Effector memory CD4-positive, alpha-beta T cell (primary cell): ENCODE measurements at places on chromosomes 16 and 17.

DNA sequence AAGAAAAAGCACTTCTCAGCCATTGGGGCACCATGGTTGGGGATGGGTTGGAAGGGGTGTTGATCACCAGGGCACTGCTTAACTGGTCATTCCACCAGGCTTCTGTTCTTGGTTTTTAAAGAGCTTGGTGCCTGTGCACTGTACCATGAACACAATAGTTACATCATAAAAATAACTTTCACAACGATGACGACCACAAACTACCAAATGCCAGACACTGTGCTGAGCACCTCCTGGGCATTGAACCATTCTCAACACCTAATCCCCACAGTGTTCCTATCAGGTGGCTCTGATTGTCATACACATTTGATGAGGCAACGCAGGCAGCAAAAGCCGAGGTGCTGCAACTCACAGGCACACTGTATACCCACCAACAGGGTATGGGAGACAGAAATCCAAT is 208.0 kb downstream of the FOXL1 start:
- DNase-seq = no peak

DNA sequence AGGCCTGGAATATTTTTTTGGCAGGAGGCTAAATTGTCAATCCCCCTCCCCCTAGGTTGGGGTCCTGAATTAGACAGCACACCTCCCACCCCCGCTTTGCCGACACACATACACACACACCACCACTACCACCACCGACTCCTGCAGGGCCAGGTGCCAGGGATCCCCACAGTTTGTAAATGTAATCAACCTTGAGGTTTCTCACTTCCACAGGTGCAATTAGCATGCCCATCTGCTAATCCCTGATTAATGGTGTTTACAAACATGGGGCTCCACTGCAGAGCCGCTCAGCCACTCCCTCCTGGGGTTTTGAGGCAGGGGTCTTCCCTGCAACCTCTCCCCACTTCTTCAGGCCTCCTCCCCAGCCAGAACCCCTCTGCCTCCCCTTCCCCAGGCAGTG is 11.8 kb downstream of the MRM1 start:
- DNase-seq = no peak

DNA sequence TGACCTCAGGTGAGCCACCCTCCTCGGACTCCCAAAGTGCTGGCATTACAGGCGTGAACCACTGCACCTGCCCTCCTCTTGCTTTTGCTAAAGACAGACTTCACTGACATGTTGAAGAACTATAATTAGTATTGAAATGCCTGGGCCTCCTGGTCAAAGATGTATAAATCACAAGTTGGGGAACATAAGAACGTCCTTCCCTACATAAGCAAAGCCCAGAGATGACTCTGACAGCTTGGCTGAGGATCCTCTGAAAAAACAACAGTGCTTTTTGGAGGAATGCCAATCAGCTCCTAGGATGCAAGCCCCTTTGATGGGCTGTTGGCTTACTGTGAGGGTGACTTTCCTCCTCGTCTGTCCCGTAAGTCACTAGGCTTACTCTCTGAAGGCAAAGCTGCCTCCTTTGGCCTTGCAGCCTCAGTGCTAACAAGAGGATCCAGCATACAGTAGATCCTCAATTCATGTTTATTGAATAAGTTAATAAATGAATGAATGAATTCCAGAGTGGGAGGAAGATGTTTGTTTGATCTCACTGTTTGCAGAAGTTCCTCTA is 6.3 kb downstream of the APOH start:
- DNase-seq = no peak

GRCh38 chr17:61486135-61487120 is 34.2 kb downstream of the TBX4 start:
- DNase-seq = no peak

DNA sequence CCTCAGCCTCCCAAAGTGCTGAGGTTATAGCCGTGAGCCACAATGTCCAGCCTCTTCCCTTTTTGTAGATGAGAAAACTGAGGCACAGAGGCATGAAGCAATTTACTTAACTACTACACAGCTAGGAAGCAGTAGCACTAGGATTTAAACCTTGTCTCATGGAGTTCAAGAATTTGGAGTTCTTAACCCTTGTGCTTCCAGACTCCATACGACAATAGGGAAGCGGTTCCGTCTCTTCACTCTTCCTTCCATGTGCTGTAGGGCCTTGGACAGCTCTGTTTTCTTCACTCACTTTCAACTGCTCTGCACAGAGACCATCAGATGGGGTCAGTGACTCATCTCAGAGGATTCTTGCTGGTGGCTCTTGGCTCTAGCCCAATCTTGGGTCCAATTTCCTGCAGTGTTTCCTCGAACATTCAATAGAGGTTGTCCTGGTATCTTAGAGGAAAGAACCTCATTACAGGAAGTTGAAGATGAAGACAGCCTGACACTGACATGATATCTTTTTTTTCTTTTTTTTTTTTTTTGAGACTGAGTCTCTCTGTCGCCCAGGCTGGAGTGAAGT is 19.3 kb downstream of the ITGAL start:
- no peak for DNase-seq

GRCh38 chr17:30401097-30401496 is 22.4 kb downstream of the CPD start:
- no peak for DNase-seq

DNA sequence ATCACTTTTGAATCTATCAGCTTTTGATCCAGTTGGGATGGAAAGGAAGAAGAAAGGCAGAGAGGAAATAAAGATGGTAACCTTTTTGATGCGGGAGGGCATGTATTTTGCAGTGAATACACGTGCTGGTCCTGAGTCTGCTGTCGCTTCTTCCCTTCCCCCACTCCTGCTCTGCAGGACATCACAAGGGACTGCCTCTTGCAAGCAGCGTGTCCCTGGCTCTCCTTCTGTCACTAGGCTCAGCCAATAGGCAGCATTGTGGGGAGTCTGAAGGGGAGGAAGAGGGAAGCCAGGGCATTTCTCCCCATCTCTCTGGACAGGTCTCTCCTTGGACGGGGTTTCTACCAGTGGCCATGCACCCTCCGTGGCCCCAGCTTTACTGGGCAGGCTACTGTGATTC is 15.7 kb upstream of the WFDC1 start:
- no peak for DNase-seq

DNA sequence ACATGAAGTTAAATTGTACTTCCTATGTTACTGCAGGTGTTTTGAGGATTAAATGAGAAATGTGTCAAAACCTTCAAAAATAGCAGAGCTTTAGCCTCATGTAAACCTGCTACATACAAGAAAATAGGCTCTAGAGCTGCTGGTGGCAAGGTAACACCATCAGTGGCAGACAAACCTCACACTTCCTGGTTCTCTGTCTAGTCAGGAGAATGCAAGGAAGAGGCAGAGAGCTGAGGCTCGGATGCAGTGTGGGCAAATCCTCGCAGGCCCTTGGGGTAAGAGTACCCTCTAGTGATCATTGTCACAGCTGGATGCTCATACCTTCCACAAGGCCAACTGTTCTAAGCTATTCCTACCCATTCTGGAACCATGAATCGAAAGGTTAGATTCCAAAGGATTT is 14.2 kb downstream of the CIAPIN1 start:
- no peak for DNase-seq

DNA sequence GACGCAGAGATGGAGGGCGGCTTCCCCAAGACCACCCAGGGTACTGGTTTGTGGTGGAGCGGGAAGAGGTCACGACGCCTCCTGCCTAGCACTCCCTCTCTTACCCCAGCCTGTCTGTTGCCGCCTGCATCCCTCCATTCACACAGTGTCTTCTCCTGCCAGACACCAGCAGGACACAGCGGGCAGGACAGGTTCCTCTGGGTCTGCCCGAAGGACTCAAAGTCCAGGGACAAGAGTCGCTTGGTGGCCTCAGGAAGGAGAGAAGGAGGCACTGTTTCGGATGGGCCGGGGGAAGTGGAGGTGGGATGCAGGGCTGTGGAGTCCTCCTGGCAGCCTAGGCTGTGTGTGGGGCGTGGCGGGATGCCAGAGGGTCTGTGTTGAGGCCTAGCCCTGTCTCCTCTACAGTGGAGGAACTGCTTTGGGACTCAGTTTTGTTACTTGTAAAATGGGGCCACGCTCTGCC is 19.6 kb upstream of the TNS4 start:
- no peak for DNase-seq

GRCh38 chr17:28112606-28113005 is 70.1 kb downstream of the NLK start:
- no peak for DNase-seq

- DNase-seq = no peak
Measured at GRCh38 chr17:78669256-78669974, 92.2 kb upstream of the DNAH17 start.

DNA sequence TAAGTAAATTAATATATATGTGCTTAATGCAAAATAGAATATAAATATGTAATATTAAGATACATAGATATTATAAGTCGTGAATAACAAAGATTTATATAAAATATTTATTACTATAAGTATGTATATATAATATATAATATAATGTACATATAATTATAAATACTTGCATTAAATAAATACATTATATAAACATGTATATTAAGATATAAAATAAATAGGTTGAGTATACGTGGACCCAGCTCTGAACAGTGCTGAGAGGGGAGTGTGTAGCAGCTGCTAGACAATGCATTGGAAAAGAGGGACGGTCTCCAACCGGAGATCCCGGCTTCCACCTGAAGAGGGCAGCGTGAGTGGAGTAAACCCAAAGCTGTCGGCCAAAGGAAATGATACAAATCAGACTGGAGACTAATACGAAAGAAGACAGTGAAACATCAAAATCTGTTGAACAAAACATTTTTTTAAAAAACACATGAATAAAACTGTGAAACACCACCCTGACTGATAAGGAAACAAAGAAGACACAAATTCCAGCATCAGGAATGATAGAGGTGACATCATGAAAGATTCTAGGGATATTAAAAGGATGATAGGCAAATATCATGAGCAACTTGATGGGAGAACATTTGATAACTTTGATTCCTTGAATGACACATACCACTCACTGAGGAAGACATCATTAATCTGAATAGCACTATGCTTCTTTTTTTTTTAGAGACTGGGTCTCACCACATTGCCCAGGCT is 125.4 kb upstream of the CHMP6 start:
- peak; percentile 20 for DNase-seq

DNA sequence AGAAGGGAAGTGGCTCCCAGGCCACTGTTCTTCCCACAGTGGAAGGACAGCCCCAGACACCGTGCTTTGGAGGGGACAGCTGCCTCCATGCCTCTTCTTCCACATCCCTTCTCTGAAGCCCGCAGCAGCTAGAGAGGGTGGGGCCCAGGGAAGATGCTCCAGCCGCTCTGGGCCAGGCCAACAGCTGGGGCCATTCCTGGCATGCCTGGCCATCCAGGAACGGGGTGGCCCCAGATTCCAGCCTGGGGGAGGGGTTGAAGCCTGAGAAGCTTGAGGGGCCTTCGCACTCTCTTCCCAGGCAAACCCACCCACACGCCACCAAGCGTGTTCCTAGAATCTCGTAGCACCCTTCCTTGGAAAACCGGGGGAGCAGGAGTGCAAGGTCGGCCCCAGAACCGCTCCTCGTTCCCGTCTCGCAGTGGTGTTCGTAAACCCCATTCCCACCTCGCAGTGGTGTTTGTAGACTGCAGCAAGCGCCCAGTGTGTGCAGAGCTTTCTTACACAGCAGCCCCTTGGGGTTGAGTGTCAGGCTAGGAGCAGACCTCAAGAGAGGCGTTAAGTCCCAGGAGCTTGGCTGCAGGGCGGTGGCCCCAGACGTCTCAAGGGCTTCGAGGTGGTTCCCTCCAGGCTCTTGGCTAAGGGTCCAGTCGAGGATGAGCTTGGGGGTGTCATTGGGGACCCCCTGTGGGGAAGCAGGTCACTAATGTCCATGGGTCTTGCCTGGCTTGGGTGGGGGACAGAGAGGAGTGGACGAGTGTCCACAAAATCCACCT is 2.7 kb downstream of the CDH15 start:
- DNase-seq = no peak

DNA sequence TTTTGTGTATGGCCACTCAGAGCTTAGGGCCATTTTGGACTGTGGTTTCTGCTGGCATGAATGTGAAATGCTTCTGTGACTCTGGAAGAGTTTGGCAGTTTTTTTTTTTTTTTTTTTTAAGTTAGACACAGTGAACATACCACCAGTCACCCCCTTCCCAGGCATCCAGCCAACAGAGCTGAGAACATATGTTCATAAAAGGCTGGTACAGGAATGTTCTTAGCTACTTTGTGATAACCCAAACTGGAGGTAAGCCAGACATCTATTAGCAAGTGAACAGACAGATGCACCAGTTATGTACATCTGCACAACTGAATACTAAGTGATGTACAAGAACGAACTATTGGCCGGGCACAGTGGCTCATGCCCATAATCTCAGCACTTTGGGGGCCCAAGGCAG is 92.7 kb downstream of the ABCC1 start:
- no peak for DNase-seq

DNA sequence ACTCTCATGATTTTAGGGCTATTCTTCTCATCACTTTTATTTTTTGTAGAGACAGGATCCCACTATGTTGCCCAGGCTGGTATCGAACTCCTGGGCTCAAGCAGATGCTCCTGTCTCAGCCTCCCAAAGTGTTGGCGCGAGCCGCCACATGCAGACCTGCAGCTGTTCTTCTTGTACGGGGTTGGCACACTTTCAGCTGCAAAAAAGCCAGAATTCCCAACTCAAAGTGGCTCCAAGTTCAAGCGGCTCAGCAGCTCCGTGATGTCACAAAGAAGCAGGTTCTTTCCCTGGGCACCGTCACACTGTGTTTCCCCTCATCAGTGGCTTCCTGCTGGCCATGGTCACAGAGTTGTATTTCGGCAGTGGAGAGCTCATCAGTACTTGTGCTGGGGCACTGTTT is 6.7 kb upstream of the SBK1 start:
- DNase-seq = no peak

DNA sequence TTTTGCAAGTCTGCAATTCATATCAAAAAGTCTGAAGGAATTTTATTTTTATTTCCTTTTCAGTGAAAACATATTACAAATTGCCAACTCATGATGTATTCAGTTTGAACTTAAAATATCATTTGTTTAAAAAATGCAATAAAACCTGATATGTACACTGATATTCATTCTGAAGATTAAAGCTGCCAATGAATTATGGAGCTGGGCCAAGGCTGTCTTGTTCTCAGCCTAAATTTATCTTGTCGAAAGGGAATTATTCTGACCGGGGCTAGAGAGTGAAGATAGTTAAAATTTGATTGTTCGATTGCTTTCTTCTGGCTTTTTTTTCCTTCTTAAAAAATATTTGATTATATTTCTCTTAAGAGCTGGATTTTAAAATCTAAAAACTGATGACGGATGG is 54.0 kb upstream of the RBFOX1 start:
- no peak for DNase-seq

DNA sequence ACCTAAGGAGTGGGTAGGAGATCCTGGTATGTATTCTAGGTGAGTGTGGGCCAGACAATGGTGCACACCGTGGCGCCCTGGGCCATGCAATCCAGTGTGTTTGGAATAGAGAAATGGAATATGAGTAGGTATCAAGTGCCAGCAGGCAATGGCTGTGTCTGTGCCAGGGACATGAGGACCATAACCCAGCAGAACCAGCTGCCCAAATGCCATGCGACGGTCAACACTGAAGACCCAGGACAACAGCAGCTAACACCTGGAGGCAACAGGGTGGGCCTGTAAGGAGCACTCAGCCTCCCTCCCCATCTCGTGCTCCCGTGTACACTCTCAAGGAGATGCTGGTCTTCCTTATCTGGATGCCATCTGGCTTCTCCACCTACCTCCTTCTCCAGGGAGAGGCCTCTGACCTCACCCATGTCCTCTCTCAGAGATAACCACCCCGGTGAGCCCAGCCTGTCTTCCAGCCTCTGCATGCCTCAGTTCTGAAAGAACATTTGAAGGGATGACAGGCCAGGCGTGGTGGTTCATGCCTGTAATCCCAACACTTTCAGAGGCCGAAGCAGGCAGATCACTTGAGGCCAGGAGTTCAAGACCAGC is 750 bp upstream of the GSDMB start:
- no peak for DNase-seq

GRCh38 chr16:13864689-13865088 is 55.3 kb upstream of the ERCC4 start:
- DNase-seq = no peak
